ENCODE measurements at places on chromosomes 6 and 20.
A peak's percentile ranks its signal among the peaks of the same experiment; 100 is the strongest.

DNA sequence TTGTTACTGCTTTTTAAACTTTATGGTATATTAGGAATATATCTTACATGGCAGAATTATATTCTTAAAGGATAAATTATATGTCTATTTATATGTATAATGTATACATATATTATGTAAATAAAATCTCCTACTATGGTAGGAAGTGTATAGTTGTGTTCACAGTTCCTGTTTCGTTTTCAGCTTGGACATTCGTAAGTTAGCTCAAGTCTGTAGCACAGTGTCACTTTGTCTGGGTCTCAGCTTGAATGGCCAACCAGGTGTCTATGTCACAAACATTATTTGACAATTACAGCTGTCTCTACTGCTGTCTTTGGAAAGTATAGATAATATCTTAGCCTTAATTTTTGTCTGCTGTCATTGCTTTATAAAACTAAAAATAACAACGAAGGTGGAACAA is 303.9 kb downstream of the CDKAL1 start:
- no peak for DNase-seq

DNA sequence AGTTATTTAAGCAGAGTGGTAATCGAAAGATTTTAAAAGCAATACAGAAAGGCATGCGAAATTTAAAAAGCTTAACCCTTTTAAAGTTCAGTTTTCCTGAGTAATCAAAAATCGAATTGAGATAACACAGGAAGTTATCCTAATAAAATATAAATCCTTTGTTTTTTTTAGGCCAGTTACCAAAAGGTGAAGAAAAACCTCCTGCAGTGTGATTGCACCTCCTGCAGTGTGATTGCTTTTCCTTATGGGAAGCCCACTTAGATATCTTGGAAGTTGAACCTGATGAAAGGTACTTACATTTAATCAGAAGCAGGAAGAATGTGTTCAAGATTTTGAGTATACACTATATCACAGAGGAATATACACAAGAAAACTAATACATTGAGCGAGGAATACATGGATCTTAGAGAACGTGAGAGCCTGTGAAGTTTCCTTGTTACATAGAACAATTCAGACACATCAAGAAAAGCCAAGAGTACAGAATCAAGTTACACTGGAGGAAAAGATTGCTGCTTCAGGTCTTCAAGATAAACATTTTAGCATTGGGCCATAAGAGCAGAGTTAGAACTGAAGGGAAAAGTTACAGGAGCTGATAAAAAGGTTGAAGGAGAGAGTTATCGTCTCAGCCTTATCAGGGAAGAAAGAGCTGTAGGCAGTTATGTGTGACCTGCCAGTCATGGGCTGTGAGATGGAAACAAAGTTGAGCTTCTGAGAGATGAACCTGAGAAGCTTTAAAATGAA is 7.7 kb upstream of the TMEM181 start:
- DNase-seq: no peak

DNA sequence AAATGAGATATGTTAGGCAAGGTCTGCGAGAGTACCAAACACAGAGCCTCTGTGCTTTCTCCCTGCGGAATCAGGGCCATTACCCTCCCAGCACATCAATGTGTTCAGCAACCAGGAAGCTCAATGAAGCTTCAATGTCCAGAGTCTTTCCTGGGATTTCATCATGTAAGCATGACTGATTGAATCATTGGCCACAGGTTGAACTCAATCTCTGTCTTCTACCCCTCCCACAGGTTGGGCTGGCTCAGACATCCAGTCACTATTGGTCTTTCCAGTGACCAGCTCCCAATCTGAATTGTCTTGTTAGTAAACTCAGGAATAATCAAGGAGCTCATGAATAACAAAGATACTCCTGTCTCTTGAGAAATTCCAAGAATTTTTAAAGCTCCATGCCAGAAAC is 2.7 kb upstream of the DTD1 start:
- no peak for DNase-seq

DNA sequence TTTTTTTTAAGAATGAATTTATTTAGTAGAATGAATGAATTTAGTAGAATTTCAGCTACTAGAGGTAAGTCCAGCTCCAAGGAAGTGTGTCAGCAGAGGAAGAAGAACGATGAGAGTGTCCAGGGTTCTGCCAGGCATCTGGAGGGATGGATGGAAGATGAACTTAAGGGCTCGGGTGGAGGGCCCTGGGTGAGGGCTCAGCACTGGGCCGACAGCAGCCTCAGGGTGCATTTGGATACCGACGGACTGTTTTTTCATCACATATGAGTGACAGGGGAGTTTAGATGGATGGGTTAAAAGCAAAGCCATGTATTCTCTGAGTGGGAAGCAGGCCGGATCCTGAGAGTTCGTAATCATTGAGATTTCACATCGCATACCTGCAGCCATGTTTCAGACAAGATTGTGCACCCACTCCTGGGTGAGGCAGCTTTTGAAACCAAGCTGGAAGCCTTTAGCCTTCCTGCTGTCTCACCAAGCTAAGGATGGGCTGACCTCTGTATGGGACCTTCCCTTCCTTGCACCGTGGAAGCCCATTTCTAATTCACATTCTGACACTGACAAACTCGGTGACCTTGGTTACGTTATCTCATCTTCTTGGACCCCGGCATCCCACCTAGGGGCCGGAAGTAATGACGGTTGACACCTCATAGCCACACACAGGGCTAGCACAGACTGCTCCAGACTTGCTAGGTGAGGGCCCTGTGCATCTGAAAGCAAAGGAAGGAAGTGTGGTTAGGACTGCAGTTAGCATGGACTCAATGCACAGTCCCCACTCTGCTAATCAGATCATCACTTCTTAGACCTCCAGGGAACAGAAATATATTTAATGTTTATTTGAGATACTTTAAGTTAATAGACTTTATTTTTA is 228.5 kb downstream of the SLC24A3 start:
- DNase-seq: no peak

DNA sequence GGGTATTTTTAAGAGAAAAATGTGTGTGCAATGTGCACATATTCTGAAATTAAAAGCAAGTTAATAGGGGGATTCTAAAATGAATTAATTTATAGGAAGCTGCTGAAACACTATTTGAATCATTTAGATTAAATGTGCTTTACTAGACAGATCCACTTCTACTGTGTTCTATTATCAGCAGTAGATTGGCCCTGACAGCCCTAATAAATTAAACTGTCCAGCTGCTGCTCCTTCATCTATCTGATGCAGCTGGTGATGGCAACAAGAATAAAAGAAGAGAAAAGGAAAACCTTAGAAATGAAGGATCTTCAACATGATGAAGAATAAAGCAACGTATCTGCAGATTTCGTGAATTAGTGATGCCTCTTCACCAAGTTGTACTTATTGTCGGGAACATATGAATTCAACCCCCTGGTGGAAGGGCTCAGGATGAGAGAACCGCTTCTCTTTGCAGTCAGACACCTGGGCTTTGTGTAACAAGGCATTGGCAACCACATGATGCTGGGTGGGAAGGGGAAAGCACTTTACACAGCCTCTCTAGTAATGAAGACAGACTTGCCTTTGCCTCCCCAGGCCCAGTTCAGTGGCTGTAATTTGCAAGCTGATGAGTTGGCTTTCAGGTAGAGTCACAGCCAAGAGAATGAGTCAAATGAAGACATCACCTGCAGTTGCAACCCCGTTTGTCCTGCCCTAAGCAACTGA is 94.4 kb downstream of the LAMP5 start:
- no peak for DNase-seq

DNA sequence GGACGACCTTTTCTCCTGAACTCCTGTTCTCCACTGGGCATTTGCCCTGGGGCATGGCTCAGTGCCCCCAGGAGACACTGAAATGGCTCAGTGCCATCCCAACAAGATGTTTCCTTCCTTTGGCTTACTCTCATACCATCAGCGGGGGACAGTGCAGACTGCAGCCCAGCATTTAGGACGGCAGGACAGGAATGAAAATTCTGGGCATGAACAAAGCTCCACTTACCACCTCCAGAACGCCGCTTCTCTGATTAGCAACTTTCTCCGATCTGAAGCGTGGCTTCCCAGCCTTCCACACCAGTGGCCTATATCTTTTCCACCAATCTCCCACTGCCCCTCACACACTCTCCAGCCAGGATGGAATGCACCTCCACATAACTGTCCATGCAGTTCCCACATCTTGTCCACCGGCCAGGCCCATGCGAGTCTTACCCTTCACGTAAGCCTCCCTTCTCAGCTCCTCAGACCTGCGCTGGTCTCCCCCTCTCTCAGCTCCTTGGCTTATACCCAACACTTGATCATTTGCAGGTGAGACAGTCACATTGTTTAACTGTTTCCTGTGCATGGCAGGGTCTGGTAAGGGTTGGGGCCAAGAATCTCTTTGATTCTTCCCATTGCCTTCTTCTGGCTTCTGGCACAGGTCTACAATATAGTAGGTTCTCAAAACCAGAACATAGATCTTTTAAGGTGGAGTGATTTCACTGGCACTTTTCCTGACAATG is 114.5 kb downstream of the FYN start:
- DNase-seq: no peak

DNA sequence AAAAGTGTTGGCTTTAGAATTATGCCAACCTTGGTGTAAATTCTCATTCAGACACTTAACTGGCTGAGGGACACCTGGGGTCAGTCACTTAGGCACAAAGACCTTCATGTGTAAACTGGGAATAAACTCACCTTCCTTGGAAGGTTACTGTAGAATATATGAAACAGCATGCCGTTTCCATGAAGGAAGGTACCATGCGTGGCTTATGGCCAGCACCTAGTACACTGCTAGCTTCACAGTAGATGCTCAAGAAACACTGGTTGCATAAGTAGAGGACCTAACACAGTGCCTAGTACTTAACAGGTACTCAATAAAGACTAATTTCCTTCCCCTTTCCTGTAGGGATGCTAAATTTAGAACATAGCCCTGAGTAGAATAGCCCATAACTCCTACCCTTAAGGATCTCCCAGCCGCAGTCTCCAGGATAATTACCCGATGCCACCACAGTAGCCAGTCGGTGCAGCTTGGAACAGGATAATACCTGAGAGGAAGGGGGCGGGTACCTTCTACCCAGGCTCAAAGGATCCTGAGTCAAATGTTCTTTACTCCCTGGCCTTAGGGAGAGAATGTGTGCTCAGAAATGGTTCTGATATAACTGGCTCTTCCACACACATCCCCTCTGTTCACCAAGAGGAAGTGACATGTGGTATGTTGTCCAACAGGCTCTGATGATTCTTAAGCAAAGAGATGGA is 3.6 kb downstream of the BCL2L1 start:
- no peak for DNase-seq

- DNase-seq: no peak
Observed at GRCh38 chr6:32883789-32884188, 29.8 kb downstream of the PSMB9 start.

GRCh38 chr6:28340310-28341095 is 4.6 kb upstream of the ZSCAN31 start:
- no peak for DNase-seq

- DNase-seq: peak; percentile 70
Observed at GRCh38 chr20:37518606-37519507, 2.2 kb upstream of the NNAT start.

DNA sequence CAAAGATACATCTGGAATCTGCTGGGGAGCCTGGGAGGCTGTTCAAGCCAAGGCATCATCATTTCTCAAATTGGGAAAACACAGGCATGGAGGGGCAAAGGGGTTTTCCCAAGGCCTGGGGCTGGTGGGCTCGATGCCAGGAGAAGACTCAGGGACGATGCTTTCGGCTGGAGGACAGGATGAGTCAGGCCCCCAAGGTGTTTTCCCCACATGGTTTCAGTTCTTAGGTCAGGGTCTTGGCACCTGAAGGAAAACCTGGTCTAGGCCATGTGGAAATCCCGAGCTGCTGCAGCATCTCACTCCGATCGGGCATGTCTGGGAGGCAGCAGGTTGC is 348.1 kb downstream of the CDC5L start:
- no peak for DNase-seq

DNA sequence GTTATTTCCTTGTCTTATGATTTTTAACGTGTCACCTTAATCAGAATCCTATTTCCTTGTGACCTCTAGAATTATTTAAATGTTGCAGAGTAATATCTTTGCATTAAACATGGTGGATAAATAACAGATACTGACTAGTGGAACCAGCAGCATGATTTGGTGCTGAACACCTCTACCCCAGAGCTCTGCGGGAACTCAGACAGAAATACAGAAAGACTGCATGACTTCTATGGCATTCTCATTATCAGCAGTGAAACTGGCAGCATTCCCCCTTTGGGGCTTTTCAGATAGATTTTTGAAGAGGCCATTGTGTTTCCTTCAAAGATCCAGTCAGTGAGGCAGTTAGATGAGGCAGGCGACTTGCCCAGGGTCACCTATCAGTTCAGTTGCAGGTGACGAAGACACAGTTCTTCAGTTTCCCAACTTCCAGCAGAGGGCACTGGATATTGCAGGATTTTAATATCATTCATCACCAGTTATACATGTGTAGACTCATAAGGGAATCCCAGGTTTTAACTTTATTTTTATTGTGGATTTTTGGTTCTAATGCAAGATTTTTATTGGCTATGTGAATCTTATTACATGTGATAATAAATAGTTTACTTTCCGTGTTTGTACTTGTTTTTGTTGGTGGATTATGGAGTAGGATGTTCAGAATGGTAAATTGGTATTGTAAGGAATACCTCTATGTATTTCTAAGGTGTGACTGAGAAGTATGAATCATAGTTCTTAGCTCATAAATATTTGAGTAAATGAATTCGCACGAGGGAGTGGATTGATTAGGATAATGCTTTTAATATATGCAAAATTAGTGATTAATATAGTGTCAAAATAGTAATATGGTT is 81.3 kb downstream of the AFDN start:
- DNase-seq: peak; percentile 8

DNA sequence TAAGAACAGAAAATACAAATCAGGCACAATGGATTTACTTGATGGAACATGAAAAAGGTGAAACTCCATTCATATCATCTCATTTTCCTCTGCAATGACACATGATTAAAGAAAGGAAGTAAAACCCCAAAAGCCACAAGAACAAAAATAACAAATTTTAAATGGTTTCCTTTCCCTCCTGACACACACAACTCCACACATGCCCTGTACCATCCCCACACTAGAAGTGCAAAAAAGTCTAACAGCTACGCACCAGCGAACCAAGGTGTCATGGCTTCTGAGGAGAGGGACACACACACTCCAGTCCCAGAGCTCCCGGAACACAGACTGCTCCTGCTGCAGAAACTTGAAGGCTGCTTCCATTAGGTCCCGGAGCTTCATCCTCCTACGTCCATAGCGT is 25.3 kb downstream of the MDN1 start:
- DNase-seq: no peak

DNA sequence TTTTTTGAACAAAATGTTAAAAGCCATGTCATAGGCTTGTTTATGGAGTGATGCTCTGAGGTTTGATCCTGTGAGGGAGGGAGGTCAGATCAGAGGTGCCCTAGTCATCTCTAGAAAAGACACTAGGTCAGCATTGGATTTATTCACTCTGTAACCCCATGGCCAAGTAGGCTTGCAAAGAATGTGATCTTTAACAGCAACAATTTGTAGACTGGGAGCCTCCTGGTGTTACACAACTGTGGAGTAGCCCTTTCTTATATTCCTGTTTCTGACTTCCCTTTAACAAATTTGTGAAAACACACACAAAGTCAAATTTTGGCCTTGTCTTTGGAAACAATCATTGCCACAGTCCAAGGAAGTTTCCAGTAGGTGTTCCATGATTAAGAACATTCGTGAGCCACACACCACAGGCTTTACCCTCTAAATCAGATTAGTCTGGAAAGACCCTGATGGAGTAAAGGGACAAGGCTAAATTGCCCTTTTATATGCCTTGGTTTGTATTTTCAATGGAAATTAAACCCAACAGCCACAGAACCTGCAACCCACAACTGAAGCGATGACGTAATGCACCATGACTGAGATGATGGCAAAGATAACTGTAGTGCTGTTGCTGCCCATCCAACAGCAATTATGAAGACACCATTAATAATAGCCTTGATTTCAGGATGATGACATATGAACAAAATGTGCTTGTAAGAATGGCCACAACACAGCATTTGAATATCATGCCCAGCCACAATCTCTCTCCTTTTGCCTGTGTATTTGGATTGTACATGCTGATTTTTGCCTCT is 22.1 kb downstream of the SCP2D1 start:
- no peak for DNase-seq

Data from renal pelvis (tissue), 12 donors.